NCI-H526 (cell line): ENCODE measurements at places on chromosomes 16 and 17.

GRCh38 chr17:59711936-59712335, 4.5 kb downstream of the VMP1 start:
- DNase-seq: no peak

GRCh38 chr16:70434484-70435260, 4.2 kb downstream of the ST3GAL2 start:
- no peak for DNase-seq

DNA sequence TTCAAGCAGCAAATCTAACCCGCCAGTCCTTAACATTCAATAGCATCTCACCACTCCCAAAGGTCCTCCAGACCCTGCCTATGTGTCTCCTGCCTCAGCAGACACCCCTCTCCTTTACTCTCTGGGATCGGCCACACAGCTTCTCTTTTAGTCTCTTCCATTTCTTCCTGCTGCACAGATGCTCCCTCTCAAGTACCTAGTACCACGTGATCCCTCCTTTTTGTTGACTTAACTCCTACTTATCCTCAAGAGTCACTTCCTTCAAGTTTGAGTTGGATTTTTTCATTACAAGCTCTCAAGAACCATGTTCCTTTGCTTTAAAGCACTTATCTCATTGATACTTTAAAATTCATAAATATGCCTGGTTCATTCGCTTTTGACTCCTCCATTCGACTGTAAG, 24.9 kb downstream of the AMFR start:
- no peak for DNase-seq

DNA sequence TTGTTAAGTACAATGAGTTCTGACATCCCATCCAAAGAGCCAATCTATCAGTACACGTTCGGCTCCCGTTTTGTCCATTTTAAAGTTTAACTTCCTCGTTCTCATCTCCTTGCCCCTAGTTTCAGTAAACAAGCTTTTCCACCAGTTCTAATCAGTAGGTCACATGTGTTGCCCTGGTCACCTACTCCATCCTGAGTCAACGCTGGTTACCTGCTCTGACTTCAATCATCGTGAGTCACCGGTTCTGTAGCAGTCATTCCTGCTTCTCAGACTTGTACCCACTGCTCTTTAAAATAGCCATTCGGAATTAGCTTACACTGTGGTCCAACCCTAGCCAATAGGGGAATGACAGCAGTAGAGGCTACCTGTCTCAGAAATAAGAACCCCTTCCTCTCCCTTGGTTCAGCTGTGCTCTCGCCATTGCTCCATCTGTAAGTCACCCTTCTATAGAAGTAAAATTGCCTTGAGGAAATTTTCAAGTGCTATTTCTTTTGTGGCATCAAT, 191.0 kb downstream of the CPPED1 start:
- no peak for DNase-seq
